ENCODE measurements at places on chromosomes 7 and 10.

DNA sequence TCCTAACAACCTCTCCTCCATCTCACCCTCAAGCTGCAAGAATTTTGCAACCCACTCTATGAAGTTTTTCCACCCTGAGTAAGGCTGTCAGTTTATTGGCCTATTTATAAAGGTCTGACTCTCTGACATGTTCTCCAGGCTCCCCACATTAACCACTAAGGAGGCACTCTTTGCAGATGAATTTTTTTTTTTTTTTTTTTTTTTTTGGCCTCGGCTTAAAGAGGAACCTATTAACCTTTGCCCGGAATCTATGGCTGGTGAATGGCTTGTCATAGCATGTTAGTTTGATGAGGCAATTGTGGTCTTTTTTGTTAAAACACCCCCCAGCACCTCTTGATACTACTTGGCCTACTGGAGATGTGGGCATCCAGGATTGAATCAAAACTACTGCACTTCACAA, 57.1 kb downstream of the TBXAS1 start:
- peak; percentile 75 for DNase-seq

- no peak for DNase-seq
Measured at GRCh38 chr7:47069385-47070076, 512.4 kb downstream of the TNS3 start.

DNA sequence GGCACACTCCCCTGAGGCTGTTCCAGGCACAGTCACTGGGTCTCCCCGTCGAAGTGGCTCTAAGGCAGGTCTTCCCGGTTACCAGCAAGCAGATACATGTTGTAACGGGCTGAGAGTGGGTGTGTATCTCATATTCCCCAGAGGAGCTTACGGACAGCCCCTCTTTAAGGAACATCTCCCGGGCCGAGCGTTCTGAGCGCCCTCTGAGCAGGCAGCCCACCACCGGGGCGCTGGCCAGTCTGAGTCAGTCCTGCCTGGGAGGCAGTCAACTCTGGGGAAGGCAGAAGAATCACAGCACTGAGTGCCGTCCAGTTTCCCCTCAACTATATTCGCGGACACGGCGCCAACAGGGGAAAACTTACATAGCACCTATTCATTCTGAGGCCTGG, 117.4 kb downstream of the LHPP start:
- no peak for DNase-seq

DNA sequence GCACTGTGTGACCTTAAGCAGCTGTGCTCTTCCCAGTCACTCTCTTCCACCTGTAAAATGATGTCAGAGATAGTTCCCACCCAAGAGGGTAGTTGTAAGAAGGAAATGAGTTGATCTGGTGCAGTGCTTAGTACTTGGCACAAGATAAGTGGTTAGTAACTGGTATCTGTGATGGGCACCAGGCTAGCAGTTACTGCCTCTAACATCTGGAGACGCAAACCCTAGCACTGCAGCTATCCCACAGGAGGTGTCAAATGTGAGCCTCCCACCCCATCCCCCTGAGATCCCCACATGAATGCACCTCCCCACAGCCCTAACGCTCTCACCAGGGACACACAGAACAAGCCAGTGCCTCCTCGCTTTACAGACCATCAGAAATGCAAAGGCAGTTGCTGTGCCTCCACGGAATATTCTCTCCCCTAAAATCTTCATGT, 72.0 kb downstream of the KCNMA1 start:
- DNase-seq = no peak

DNA sequence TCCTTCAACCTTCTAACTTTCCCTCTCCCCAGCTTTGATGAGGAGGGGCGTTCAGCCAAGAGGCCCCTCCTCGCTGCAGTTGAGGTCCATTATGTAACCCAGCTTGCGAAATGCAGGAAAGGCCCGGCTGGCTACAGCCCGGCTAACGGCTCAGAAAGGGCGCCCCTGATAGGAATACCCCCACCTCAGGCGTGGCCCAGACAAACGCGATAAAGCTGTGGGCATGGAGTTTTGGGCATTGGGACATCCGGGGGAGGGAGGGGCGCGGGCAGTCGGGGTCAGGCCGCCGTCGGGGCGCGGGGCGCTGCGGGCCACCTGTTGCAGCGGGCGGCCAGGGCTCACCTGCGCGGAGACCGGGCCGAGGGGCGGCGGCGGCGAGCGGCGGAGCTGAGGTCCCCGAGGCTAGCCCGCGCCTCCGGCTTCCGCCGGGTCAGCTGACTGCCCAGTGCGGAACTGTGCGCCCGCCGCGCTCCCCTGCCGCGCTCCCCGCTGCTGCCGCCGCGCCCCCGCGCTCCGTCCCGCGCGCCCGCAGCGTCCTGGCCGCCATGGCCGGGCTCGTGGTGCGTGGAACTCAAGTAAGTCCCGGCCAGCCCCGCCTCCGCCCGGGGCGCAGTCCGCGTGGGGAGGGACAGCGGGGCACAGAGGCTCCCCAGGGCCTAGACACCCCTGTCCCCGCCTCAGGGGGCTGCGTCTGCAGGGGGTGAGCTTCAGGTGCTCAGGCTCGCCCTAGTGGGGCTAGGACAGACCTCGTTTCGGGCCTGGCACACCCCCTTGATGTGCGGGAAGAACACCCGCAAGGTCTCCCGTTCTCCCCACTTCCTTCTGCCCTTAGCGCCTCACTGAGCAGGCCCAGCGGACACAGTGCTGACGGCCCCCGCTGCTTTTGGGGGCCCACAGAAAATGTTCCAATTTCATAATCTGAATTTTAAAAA, at the start of gene LRMDA:
Gene LRMDA, plus strand, starts transcription at position 445 of the 932 bp plus-strand sequence.
- peak; percentile 40 for DNase-seq

DNA sequence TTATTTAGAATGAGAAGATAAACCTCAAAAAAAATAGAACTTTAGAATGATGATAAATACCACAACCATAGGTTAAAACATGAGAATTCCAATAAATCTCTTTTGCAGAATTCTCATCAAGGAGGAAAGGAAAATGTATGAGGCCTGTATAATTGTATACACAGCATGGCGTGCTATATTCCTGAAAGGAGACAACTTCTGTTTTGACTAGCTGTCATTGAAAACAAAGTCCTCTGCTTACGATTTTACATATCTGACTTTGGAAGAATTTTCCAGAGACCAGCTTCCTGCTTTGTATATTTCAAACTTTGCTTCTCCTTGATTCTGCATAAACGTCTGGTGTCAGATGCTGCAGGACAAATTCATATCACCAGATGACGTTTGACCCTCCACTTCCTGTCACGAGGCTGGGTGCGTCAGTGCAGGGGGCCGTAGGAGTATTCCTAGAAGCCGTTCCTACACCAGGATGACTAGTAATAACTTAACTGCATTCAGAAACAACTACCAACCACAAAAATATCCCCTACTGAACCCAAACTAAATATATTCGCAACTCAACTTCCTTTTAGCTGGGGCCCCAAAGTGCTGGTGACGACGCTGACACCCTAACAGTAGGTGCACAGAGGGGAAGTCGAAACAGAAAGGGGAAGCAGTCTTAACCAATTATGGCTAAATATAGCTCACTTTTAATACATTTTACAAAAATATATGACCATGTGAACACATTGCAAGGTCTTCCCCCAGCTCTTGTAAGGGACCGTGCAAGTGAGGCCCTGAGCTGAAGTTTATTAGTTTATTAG, 178.6 kb upstream of the INHBA start:
- no peak for DNase-seq

- no peak for DNase-seq
Measured at GRCh38 chr7:96927131-96927530, 78.2 kb upstream of the DLX6 start.

GRCh38 chr10:28559618-28560017, 26.7 kb downstream of the WAC start:
- DNase-seq = peak; percentile 41

- no peak for DNase-seq
Measured at GRCh38 chr10:5915451-5915850, 25.4 kb downstream of the FBH1 start.

DNA sequence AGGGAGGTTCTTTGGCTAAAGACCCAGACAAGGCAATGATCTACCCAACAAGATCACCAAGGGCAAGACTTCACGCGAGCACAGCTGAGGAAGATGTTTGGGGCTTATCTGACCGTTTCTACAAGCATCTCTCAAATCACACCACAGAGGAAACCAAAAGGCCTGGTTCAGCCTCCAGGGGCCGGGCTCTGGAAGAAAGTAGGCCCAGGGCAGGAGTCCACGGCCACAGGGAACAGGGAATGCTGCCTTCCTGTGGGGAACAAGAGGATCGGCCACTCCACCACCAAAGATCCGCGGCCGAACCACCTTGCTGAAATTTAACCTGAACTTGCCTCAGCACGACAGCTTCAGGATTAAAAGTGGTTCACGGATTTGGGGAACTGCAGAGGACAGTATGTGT, 332.5 kb downstream of the PTPRN2 start:
- no peak for DNase-seq

- no peak for DNase-seq
Measured at GRCh38 chr10:123645615-123646014, 20.5 kb upstream of the GPR26 start.

- no peak for DNase-seq
Measured at GRCh38 chr10:68047554-68048327, 27.3 kb downstream of the HERC4 start.

DNA sequence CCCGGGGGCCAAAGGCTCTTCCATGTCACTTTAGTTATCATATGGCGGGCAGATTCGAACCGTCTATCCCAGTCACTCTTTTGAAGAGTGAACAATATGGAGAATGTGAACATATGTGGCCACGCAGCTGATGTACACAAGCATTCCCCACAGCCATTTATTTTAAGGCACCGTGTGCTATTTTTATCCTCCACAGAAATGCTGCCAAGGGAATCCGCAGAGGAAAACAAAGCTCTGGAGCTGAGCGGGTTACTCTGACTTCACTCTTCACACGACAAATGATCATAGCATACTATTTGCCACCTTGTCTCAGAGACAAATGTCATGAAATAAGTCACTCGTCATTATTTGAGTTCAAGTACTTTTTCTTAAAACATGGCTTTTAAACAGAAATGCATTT, 100.3 kb downstream of the CTBP2 start:
- no peak for DNase-seq

DNA sequence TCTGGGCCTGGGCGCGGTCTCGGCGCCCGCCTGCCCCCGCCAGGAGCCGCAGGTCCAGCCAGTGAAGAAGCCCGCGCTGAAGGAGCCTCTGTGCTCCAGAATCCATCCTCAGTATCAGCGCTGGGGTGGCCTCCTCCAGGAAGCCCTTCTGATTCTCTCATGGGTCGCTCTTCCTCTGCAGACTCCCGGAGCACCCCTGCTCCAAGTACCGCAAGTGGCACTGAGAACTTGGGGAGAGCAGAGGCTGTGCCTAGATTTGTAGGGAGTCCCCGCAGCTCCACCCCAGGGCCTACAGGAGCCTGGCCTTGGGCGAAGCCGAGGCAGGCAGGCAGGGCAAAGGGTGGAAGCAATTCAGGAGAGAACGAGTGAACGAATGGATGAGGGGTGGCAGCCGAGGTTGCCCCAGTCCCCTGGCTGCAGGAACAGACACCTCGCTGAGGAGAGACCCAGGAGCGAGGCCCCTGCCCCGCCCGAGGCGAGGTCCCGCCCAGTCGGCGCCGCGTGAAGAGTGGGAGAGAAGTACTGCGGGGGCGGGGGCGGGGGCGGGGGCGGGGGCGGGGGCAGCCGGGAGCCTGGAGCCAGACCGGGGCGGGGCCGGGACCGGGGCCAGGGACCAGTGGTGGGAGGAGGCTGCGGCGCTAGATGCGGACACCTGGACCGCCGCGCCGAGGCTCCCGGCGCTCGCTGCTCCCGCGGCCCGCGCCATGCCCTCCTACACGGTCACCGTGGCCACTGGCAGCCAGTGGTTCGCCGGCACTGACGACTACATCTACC, at the start of gene ALOX5:
Gene ALOX5, plus strand, starts transcription at position 641 of the 774 bp plus-strand sequence. Its CDS starts 64 bp downstream, at position 705.
- DNase-seq = no peak

GRCh38 chr10:129956876-129957673, 7.0 kb downstream of the EBF3 start:
- no peak for DNase-seq

DNA sequence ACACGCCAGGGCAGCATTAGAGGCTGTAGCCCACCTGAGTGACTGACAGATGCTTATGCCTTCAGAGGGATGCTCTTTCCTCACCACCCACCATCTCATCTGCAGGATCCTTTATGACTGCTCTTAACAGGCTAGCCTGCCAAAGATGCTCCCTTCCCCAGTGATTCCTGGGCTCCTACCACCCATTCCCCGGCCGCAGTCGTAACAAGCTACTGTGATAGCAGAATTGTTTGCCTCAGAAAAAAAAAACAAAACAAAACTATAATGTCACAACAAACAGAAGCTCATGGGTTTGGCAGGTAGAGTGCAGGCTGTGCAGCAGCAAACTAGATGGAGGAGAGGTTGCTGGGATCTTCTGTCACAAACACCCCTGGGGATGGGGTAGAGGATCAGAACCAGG, 343.9 kb upstream of the ZMIZ1 start:
- DNase-seq = no peak

DNA sequence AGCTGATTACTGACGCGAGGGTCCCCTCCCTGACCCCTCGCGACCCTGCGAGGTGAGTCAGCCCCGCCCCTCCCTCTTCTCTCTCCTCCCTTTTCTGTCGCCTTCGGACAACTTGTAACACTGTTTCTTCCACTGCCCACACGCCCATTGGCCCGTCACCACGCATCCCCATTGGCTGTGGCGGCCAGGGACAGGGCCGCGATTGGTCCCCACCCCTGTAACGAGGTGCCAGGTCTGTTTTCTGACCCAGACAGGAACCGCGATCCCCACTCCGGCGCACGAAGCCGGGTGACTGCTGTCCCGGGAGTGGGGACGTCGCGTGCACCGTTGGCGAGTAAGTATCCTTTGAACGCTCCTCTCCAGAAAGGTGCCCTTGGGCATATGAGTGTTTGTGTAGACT, at the start of gene STRA8:
Gene STRA8, plus strand, starts transcription at position 269 of the 400 bp plus-strand sequence. CDS start 6,687 bp downstream, outside the sequence.
- no peak for DNase-seq

DNA sequence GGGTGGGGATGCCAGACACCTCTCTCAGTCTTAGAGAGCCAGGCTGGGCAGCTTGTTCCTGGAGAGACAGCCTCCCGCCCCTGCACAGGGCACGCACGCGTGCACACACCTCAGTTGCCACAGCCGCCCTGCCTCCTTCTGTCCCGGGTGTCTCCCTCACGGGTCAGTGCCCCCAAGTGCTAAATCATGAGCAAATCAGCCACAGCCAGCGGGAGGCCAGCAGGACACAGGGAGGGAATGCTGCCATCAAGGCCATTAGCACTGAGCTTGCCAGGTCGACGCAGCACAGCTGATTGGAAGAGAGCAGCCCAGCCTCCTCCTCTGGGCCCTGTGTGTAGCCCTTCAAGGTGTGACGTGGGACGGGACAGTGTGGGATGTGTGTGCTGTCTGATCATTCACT, 130.4 kb downstream of the CDH23 start:
- DNase-seq = peak; percentile 23

- DNase-seq = no peak
Measured at GRCh38 chr7:25084821-25085220, 40.2 kb downstream of the CYCS start.

GRCh38 chr7:108598914-108599580, 29.4 kb downstream of the DNAJB9 start:
- no peak for DNase-seq

DNA sequence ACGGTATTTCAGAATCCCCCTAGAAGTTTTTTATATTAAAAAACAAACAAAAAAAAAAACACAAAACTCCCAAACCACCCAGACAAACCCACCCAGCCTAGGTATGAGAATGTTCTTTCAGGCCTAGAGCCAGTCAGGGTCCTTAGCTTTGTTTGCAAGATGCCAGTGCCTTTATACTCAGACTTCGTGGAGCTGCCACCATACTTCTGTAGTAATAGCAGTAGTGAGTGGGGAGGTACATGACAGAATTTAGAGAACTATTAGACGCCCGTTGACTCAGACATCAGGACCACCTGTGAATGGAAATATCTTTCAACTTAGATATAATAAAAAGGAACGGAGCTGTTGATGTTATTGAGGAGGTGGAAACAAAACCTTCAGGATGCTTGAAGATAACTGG, 138.2 kb upstream of the MKLN1 start:
- no peak for DNase-seq

Data from renal cortical epithelial cell (primary cell).